ENCODE measurements at places on chromosomes 13 and 19.

GRCh38 chr13:111548301-111548700, 227.9 kb downstream of the TEX29 start:
- DNase-seq = no peak

- no peak for DNase-seq
Observed at GRCh38 chr13:76762721-76763120, 123.5 kb downstream of the KCTD12 start.

DNA sequence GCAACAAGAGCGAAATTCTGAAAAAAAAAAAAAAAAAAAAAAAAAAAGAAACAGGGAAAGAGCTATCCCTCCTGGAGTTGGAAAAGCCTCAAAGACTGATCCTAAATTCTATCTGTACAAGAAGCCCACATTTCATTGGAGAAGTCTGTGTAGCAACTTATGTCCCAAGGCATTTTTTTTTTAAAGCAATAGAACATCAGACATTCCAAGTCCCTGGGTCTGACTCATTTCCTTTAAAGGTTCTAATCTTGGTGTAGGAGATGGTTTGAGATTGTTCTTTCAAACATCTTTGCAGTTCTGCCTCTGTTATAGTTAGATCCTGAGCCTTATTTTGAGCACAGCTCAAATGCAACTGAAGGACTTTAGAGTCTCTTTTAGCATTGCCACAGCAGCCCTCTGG, 706.5 kb upstream of the MIR17HG start:
- DNase-seq = no peak

DNA sequence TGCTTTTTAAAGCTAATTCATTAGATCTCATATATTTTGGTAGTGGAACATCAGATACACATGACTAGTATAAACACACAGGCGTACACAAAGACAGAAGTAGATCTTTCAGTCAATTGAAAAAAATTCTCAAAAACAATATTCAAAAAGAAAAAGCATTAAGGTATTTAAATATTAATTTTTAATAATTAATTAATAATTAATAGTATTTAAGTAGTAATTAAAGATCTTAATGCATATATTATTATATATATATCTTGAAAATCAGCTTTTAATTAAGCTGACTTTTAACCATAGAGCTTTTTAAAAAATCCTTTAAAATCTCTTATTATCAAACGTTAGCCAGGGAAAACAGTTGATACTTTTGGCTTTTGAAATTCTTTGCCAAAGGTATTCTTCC, 489.4 kb upstream of the PCDH20 start:
- DNase-seq = no peak

GRCh38 chr19:1862068-1862423, 1.3 kb downstream of the KLF16 start:
- DNase-seq = no peak

DNA sequence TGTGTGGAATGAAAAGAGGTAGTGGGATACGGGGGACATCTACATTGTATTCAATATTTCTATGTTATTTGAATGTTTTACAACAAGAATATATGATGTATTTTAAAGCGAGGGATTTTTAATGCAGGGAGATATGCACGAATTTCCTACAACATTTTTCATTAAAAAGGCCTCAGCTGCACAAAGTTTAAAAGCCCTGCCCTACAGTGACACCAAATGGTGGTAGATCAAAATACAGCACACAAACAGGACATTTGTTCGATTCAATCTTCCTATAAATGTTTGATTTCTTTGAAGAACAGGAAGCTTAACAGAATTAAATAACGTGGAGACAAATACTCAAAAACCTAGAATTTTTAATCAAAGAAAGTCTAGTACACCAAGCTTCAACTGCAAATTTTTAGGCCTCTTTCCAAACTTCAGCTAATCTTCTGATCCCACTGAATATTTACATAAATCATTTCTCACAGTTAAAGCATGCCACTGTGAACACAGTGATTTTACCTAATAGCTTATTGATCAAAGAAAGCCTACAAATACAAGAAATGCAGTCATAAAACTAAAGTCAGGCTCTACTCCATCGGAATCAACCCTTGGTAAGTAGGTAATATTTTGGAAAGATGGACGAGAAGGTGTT, 257.2 kb downstream of the DIAPH3 start:
- DNase-seq = no peak

- DNase-seq = no peak
Observed at GRCh38 chr19:24159707-24160106, 72.7 kb downstream of the ZNF254 start.

DNA sequence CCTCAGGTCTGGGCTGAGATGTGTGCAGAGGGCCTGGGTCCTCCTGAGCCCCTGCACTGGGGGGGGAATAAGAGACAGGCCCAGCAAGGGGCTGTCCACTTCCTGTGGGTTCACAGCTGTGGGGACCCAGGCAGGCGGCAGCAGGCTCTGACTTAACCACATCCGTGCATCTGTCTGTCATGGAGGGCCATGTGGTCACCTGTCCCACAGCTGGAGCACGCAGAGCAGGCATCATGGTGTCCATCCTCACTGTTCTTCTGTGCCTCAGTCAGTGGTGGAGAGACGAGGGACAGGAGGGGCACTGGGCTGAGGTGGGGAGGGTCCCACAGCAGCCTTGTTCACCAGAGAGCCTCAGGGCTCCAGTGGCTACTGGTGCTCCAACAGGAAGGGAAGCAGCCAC, 16.3 kb upstream of the KIR3DL3 start:
- DNase-seq = no peak

Measured in stimulated activated CD4-positive, alpha-beta T cell treated with anti-CD3 and anti-CD28 coated beads, Interleukin-12 subunit alpha, Interleukin-12 subunit beta, amount 100 ng/mL, for 4 hours (primary cell).